ENCODE measurements at places on chromosomes 5 and 9.

- DNase-seq, result no peak
Measured at GRCh38 chr9:74570879-74571512, 73.9 kb downstream of the RORB start.

DNA sequence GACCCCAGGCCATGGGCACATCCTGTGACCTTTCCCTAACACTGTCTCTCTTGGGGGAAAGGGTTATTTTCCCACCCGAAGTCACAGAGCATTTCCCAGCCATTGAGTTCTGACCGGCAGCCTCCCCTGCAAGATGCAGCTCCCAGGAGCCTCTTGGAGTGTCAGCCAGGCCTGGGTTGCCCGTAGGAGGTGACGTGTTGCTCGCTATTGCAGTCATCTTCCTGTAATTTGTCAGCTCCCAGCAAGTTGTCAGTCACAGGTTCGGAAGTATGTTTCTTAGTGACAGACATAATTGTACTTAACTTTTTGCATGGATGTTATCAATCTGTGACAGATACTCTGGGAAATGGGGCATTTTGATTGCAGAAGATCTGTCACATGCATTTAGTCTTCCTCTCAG, 74.5 kb downstream of the MVB12B start:
- DNase-seq, result no peak

DNA sequence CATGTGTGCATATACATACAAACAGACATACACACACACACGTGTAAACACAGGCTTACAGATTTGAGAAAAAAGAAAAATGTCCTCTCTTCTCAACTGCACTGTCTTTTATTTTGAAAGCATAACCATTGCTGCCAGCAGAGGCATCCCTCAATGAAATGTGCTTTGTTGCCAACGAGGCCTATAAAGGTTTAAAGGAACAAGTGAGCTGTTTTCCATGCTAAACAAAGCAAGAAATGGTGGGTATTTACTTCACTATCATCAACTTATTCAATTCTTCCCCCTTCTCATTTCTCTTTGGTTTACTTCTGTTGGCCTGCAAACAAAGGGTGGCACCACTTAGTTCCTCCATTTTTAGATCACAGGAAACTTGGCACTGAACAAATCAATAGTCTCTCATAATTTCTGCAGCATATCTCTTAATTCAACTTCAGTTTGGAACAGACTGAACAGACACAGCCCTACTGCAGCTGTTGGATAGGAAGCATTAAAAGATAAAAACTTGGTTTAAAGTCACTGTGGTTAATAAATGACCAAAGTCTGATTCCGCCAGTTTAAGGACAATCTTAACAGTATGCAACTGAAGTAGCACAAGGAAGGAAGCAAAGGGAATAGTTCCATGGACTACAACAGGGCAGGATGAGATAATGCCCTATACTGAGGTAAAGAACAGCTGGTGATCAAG, 21.7 kb downstream of the TTC33 start:
- DNase-seq, result no peak

DNA sequence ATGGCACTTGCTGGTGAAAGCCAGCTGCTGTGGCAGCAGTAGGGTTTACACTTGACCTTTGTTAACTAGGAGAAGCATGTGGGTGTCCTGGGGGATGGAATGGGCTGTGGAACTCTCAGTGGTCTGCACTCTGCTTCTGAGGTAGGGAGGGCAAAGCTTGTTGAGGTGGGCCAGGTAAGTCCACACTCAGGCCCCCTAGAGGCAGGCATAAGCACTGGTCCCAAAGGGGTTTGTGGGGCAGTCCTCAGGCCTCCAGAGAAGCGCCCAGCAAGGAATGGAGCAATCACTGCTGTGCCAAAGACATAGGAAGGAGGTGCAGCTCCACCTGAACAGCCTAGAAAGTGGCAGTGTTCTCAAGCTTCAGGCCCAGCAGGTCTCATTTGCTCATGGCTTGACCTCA, 34.7 kb downstream of the INSL4 start:
- DNase-seq, result no peak

GRCh38 chr5:149434162-149435014, 55.3 kb upstream of the IL17B start:
- DNase-seq, result peak; percentile 86

GRCh38 chr9:91131433-91131839, 230.3 kb downstream of the AUH start:
- DNase-seq, result peak; percentile 73

DNA sequence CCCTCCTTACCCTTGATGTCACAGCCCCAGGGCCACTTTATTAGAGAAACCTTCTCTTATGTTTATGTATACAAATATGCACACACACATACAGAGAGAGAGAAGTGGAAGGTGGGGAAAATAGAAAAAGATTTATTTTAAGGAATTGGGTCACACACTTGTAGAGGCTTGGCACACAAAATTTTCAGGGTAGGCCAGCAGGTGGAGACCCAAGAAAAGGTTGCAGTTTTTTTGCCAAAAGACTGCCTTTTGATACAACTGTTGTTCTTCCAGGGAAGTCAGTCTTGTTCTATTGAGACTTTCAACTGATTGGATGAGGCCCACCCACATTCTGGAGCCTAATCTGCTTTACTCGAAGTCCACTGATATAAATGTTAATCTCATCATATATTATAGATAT, 131.1 kb upstream of the PPP1R2B start:
- no peak for DNase-seq

DNA sequence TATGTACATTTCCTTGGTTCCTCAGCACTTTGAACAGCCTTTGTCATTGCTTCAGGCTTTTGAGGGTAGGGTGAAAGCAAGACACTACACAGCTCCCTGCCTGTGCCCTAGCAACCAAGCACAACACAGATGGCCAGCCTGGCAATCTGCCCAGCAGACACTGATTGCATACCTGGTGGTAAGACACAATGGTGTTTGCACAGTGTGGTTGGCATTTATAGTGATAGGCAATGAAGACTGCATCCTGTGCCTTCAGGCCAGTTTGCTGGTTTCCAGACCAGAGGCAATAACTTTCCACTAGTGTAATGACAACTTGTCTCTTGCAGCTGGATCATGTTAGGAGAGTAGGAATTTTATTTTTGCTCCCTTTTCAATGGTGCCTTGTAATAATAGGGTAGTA, 144.5 kb upstream of the TNC start:
- DNase-seq, result peak; percentile 69

GRCh38 chr9:33161011-33161588, 6.0 kb downstream of the B4GALT1 start:
- DNase-seq, result peak; percentile 66

- DNase-seq, result no peak
Measured at GRCh38 chr9:135551031-135551430, 5.1 kb downstream of the OBP2A start.

GRCh38 chr5:27412384-27412783, 374.0 kb upstream of the CDH9 start:
- DNase-seq, result no peak

DNA sequence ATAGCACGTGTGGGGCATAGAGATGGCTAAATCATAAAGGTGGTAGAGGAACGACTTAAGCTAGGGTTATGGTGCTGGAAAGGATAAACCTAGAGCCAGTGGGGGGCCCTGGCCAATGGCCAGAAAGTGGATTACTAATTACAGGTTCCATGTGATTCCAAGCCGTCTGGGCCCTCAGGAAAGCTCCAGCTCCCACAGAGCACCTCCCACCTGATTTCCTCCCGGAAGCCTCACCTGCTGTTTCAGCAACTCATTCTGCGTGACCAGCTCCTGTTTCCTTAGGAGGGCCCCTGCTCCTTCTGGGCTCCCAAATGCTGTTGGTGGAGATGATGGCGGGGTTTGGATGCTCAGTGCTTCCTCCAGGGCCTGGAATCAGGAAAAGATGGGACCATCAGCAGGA, 16.2 kb downstream of the GPX3 start:
- DNase-seq, result no peak

DNA sequence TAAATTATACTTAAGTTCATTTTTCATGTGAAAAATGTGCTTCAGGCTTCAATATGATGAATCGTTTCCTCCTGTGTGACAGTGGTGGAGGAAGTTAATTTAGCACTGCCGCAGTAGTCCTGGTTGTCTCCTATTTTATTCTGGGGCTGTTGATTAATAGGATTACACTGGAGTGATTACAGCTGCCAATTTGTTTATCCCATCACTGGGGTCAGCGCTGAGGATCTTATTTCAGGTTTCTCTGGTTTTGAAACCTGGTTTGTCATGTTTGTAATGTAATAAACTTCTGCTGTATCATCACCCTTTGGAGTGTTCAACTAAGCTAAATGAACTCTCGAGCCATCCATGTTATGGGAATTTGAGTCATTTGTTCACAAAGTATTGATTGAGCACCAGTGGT, 241.7 kb upstream of the KCNN2 start:
- DNase-seq, result no peak

DNA sequence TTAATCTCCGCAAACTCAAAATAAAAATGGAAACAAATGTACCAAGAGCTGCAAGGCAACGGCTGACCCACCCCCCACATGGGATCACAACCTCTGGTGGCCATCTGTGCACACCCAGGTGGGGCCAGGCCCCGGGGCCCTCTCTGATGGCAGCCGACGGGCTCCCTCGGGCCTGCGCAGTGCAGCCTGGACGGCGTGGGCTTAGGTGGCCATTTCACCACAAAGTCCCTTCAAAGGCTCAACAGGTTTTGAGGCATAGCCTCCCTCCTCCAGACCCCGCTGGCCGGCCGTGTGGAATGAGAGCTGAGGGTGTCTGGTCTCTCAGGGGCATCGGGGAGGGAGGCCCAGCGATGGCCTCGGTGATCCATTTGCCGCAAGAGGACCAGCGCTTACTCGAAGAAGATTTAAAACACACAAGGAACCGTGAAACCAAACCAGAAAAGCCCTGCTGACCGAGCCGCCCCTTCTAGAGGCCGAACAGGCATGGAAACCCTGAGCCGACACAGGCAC, 42.7 kb upstream of the CEP72 start:
- no peak for DNase-seq

DNA sequence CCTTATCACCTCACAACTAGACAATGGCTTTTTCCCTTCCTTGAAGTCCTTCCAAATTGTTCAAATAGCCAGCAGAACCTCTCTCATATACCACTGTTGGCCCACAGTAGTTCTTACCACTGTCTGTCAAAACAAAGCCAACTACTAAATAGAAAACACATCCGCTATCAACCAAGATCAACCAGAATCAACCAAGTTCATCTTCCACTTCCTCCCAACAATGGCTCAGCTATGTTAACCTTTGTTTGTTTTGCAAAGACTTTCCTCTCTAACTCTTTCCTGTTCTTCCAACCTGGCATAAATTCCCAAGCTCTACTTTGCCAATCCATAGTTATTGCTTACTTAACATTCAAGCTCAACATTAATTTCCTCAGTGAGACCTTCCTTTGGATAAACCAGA, 15.2 kb downstream of the ELL2 start:
- DNase-seq, result no peak

DNA sequence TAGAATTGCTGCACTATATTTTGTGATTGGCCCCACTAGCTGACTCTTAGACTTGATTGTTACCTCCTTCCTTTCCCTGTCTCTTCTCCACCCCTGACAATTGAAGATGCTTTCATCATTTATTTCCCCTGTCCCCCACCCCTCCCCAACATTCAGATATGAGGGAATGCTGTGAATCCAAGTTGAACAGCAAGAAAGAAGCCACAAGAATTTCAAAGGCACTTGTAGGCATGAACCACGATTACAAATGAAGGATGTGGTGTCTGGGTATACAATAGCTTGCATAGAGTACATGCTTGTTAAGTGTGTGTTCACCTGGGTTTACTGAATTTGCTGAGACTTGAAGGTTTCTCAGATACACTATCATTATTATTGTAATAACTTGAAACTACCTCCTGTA, 78.3 kb upstream of the TRIO start:
- DNase-seq, result no peak

GRCh38 chr9:93178851-93179786, 4.8 kb upstream of the WNK2 start:
- DNase-seq, result no peak

DNA sequence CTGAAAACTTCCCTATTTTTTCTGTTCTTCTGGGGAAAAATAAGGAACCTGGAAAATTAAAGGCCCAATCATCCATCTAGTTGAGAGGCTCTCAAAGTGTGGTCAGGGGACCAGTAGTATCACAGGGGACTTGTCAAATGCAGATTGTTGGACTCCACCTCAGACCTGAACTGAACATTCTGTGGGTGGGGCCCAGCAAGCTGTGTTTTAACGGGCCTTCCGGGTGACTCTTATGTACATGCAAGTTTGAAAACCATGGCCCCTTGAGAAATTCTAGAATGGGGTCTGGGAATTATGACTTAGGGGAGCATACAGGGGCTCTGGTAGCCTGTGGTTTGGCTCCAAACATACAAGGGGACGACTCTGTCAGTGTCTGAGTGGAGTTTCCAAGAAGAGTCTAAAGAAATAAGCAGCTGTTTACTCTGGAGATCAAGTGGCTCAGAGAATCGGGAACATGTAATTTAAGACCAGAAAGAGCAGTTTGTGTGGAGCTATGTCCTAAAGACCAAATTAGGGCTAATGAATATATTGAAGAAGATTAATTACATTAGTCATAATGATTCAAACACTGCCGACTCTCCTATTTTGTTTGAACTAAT, 177.4 kb downstream of the SLC28A3 start:
- no peak for DNase-seq

- no peak for DNase-seq
Measured at GRCh38 chr9:100355561-100355960, 2.8 kb upstream of the TEX10 start.

DNA sequence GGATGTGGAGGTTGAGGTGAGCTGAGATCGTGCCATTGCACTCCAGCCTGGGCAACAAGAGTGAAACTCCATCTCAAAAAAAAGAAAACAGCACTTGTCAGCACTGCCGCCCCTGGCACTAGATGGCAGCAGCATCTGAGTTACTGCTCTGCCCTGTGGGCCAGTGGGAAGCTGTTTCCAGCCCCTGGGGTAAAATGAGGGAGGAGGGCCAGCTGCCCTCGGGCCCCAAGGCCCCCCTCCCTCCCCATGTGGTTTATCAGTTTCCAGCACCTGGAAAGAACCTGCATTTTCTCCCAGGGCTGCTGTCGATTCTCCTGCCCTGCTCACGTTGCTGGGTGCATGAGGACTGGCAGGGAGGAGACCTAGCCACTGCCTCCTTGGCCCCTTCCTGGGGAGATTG, 13.2 kb upstream of the CEL start:
- DNase-seq, result no peak

- DNase-seq, result no peak
Measured at GRCh38 chr5:81208904-81209303, 24.2 kb upstream of the CKMT2 start.

- DNase-seq, result no peak
Measured at GRCh38 chr5:136062366-136063274, 33.8 kb downstream of the TGFBI start.

- no peak for DNase-seq
Measured at GRCh38 chr5:141208478-141208877, at the start of gene PCDHB12. PCDHB12 (plus strand) TSS chr5:141208719; CDS start chr5:141208908, 189 bp downstream.

- peak; percentile 87 for DNase-seq
Measured at GRCh38 chr9:35510754-35511428, 21.0 kb downstream of the RUSC2 start.

DNA sequence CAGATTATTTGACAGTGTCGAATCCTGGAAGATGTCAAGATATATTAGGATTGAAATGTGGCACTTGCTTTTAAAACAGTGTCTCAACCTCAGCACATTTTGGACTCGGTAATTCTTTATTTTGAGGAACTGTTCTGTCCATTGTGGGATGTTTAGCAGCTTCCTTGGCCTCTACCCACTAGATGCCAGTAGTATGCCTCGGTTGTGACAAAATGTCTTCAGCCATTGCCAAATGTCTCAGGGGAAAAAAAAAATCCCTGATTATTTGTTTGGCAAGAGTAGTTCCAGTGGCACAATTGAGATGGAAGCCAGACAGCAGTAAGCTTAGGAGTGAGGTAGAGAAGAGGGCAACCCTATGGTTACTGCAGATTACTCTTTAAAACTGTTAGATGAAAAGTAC, 694.5 kb upstream of the RIOK2 start:
- no peak for DNase-seq

Data from uterus (tissue), 4 donors.